Kidney (tissue), 22 donors: ENCODE measurements at places on chromosomes 6 and 20.

DNA sequence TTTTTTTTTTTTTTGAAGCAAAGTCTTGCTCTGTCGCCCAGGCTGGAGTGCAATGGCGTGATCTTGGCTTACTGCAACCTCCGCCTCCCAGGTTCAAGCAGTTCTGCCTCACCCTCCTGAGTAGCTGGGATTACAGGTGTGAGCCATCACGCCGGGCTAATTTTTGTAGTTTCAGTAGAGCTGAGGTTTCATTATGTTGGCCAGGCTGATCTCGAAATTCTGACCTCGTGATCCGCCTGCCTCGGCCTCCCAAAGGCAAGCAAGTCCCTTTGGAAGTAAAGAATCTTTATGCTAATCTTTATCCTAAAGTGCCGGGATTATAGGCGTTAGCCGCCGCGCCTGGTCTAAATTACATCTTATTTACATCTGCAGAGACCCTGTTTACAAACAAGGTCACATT, 1.5 kb downstream of the PSMG4 start:
- H3K4me1 ChIP-seq: peaks cover 24% of the 10 kb centered on the region
- H3K27me3 ChIP-seq: no peaks in the 10 kb centered on the region
- no peaks in the 10 kb centered on the region for H3K36me3 ChIP-seq
- peak overlapping the region; percentile 81 for H3K27ac ChIP-seq
- peak overlapping the region; percentile 38 for H3K4me3 ChIP-seq

DNA sequence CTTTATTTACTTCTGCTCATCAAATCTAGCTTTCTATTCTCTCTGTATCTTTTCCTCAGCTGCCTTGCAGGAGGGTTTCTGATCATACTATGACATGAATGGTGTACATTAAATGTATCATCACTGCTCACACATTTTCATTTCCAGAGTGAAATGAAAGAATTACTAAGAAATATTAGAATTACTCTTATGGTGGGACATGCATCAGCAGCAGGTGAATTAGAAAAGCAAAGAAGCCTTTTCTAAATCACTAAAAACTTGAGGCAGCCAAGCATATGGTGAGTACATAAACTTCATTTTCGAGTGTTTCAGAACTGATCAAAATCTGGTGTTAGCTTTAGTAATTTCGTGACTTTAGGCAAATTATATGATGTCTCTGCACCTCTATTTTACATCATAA, 23.6 kb downstream of the IL17A start:
- no peak overlapping the region for H3K27ac ChIP-seq
- no peak for DNase-seq
- H3K4me3 ChIP-seq: no peak overlapping the region
- no peaks in the 10 kb centered on the region for H3K36me3 ChIP-seq
- no peaks in the 10 kb centered on the region for H3K4me1 ChIP-seq
- H3K27me3 ChIP-seq: no peaks in the 10 kb centered on the region

DNA sequence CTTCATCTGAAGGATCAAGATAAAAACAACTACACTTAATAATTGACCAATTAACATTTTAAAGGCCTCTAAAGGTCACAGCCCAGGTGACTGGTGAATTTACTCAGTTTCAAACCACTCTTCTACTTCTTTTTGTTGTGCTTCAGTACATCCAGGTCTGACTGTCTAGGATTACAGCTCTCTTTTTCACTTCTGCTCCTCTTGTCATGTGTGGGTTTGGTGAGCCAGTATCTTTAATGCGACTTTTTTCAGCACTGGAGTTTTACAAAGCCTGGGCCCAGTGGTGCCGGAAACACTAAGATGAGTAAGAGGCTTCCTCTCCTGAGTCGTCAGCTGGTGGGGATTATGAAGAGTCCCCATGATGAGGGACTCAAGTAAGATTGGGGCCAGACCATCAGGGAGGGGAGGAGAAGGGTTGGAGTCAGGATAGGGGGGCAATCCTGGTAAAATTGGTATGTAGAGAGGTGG, 27.0 kb downstream of the HECA start:
- peaks cover under 1% of the 10 kb centered on the region for H3K36me3 ChIP-seq
- H3K27ac ChIP-seq: no peak overlapping the region
- H3K27me3 ChIP-seq: no peaks in the 10 kb centered on the region

- H3K27me3 ChIP-seq: no peaks in the 10 kb centered on the region
- DNase-seq: no peak
- no peak overlapping the region for H3K4me3 ChIP-seq
- no peaks in the 10 kb centered on the region for H3K36me3 ChIP-seq
- H3K27ac ChIP-seq: no peak overlapping the region
Measured at GRCh38 chr6:38974389-38975151, 74.0 kb upstream of the GLP1R start.

- H3K4me1 ChIP-seq: no peaks in the 10 kb centered on the region
- H3K27ac ChIP-seq: no peak overlapping the region
- H3K27me3 ChIP-seq: no peaks in the 10 kb centered on the region
- H3K4me3 ChIP-seq: no peak overlapping the region
- DNase-seq: peak; percentile 36
- H3K36me3 ChIP-seq: no peaks in the 10 kb centered on the region
Measured at GRCh38 chr6:37714836-37715420, 17.2 kb upstream of the MDGA1 start.
